ENCODE measurements at places on chromosomes 4 and X. TPM values are rescaled to one million over a fixed set of nuclear protein-coding genes. Genes with fewer than 3 reads are reported as not detected.

The FAM47E gene
- total RNA-seq = 10.7 TPM

The HSFX2 gene
- not detected for total RNA-seq

The SLC25A14 gene
- total RNA-seq = 25.5 TPM

- no peak for DNase-seq
Observed at GRCh38 chr4:3358656-3359055, 65.8 kb downstream of the RGS12 start.

DNA sequence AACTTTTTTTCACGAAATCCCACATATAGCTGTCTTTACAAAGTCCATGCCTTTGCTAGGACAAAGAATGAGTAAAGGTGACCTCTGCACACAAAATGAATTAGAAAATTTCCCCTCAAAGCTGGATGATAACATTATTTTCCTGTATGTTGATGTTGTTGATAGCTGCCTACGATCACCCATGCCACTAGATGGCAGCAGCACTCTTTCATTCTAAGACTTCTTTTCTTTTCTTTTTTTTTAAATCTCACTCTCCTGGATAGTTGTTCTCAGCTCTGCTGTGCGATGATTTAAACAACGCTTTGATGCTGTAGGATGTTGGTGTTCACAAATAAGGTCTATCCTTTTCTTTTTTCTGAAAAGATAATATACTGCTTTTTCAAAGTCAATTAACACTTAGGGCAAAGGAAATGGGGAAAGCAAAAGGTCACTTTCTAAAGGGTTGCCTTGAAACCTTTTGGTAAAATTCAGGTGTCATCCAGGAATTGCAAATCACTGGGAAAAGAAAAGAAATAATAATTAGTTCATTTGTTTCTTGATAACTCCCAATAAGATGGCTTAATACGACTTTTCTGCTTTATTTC, 266.8 kb downstream of the C4orf33 start:
- DNase-seq = peak; percentile 85

GRCh38 chrX:135009838-135010237, 12.5 kb downstream of the RTL8B start:
- DNase-seq = no peak

GRCh38 chrX:134634691-134635090, 23.6 kb downstream of the PLAC1 start:
- no peak for DNase-seq

Data from lung (tissue), 17 donors.